ENCODE measurements at places on chromosomes 16 and 17. TPM values are rescaled to one million over a fixed set of nuclear protein-coding genes. Genes with fewer than 3 reads are reported as not detected.
A peak's percentile ranks its signal among the peaks of the same experiment; 100 is the strongest.

DNA sequence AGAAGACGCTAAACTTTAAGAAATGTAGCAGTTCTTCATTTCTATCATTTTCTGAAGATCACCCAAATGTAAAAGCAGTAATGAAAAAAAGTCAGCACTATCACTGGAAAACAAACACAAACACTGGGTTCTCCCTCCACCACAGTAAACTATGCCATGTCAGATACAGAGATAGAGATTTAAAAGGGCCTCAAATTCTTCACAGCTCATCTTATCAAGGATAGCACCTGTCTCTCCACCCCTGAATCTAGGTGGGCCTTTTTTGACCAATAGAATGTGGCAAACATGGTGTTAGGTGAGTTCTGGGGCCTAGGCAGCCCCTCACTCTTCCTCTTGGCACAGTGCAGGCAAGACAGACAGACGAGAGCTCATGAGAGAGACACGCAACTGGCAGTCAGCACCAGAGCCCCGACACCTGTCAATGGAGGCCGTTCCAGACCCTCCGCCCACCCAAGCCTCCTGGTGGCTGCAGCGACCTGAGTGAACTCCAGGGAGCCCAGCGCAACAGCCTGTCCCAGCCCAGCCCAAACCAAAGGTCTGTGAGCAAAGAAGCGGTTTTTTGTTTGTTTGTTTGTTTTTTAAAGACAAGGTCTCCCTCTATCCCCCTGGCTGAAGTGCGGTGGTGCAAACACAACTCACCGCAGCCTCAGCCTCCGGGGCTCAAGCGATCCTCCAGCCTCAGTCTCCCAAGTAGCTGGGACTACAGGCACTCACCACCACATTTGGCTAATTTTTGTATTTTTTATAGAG lies 79.8 kb downstream of the TBC1D16 start:
- DNase-seq: no peak
- no peak overlapping the region for H3K4me3 ChIP-seq
- H3K27ac ChIP-seq: no peak overlapping the region
- no peaks in the 10 kb centered on the region for H3K36me3 ChIP-seq
- no peaks in the 10 kb centered on the region for H3K27me3 ChIP-seq

DNA sequence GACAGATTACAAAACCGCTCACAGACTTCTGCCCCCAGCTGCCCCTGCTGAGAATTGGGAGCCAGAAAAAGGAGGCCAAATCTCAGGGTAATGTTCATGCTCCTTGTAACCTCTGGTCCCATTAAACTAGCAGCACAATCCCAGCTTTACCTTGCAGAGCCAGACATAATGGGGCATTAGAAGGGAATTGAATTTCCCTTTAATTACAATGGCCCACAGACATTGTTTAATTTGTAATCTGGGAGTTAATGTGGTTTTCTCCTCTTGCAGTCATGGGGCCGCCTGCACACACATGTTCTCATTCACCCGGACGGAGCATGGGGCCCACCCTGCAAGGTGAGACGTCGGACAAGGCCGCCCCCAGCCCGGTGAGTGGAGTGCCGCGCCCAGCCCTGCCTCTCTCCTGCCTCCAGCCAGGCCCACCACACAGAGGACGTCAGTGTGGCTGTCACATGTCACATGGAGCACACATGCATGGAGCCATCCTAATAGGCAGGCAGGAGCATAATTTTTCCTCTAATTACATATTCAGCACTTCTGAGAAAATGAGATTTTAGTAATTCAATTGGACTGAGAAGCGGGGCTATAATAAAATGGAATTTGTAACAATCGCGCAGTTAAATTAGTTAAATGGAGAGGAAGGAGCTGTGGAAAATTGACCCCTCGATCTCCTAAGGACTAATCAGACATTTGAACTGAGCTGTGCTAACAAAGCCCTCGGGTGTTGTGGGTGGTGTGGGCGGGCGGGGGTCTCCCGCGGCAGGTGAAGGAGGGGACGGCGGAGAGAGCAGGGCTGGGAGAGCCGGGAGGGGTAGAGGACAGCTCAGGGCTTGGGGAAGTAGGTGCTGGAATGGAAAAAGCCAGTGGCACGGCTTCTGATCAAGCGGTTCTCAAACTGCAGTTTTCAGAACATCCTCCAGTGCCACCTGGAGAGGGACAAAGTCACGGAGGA lies 87.7 kb downstream of the ENGASE start:
- H3K36me3 ChIP-seq: no peaks in the 10 kb centered on the region
- no peaks in the 10 kb centered on the region for H3K27me3 ChIP-seq
- no peak for DNase-seq
- no peak overlapping the region for H3K27ac ChIP-seq

Gene ARHGDIG
- total RNA-seq: not detected

GRCh38 chr17:75390982-75391381 lies 14.5 kb downstream of the GRB2 start:
- peaks cover 41% of the 10 kb centered on the region for H3K36me3 ChIP-seq
- no peak overlapping the region for H3K27ac ChIP-seq
- H3K27me3 ChIP-seq: no peaks in the 10 kb centered on the region

DNA sequence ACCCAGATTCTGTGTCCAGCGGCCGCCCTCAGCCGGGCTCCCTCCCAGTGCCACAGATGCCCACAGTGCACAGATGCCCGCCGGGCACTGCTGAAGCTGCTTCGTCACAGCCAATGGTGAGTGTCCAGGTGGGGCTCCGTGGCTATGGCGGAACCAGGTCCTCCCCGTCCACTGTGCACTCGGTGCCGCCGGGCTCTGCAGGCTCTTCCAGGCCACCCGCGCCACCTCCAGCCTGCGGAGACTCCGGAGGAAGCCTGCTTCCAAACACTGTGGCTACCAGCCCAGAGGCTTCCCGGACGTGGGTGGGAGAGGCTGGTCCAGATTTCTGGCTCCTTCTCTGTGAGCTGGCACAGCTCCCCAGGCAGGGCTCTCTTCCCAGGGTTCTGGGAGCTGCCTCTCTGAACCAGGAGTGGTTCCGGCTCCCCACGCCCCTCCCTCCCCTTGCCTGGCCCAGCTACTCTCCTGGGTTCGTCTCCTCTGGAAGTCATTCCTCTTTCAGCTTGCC lies 2.8 kb upstream of the PYCR1 start:
- peaks cover 15% of the 10 kb centered on the region for H3K36me3 ChIP-seq
- H3K4me1 ChIP-seq: peaks cover 15% of the 10 kb centered on the region
- DNase-seq: no peak
- no peak overlapping the region for H3K4me3 ChIP-seq

GRCh38 chr17:48307814-48308411 lies 122.1 kb downstream of the SKAP1 start:
- no peak overlapping the region for H3K4me3 ChIP-seq
- no peaks in the 10 kb centered on the region for H3K27me3 ChIP-seq
- peaks cover 4% of the 10 kb centered on the region for H3K36me3 ChIP-seq

Gene CRYBA1
- not detected for total RNA-seq

DNA sequence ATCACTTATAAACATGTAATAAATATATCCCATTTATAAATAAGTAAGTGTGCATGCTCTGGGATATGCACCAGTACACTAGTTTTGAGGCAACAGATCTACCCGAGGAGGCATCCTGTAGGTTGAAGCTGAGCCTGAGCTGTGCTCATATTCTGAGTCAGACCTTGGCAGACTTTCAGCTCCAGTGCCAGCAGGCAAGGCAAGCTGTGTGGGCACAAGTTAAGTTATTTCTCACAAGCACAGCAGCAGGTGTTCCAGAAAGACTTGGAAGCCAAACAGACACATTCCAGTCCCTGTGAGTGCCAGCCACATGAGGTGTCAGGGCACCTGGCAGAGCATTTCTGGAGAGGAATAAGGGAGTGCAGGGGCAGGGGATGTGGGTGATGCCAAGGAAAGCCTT lies 1.3 kb upstream of the CLEC19A start:
- H3K27ac ChIP-seq: no peak overlapping the region
- no peak overlapping the region for H3K4me3 ChIP-seq
- DNase-seq: no peak
- H3K36me3 ChIP-seq: no peaks in the 10 kb centered on the region

DNA sequence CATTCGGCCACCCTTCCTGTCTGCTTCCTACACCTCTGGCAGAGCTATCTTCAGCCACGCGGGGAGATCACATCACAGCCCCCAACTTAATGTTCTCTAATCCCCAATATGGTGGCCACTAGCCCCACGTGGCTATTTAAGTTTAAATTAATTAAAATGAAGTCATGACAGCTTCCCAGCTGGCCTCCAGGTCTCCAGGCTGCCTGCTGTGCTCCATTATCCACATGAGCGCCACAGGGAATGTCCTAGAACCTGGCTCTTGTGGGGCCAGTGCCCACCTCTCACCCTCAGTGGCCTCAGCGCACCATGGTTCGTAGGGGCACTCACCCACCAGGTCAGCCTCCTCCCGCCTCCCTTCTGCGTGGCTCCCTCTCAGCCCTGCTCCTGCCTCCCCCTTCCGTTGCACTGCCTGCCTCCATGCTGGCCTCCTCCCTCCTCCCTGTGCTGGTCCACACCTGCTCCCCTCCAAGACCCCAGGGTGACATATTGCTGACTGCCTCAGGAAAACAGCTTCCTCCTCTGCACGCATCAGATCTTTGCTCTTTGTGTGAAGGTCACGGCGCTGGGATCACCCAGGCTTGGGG lies 47.7 kb downstream of the IRF8 start:
- H3K4me3 ChIP-seq: peak overlapping the region; percentile 66
- H3K27ac ChIP-seq: peak overlapping the region; percentile 96
- peaks cover 4% of the 10 kb centered on the region for H3K36me3 ChIP-seq

Data from activated CD8-positive, alpha-beta T cell treated with anti-CD3 and anti-CD28 coated beads for 36 hours (primary cell).